Cardiac fibroblast (primary cell): ENCODE measurements at places on chromosomes 4 and X.

- no peak for DNase-seq
These were observed 4.7 kb downstream of the USP51 start for GRCh38 chrX:55484948-55485347.

GRCh38 chr4:173343832-173344397 lies 9.8 kb upstream of the HMGB2 start:
- no peak for DNase-seq

GRCh38 chr4:157898836-157899605 lies 273.8 kb downstream of the GASK1B start:
- DNase-seq: peak; percentile 11

GRCh38 chrX:30831082-30831481 lies 58.0 kb downstream of the TAB3 start:
- DNase-seq: no peak

- DNase-seq: peak; percentile 51
These were observed 378.1 kb upstream of the FTHL17 start for GRCh38 chrX:31449965-31450364.

DNA sequence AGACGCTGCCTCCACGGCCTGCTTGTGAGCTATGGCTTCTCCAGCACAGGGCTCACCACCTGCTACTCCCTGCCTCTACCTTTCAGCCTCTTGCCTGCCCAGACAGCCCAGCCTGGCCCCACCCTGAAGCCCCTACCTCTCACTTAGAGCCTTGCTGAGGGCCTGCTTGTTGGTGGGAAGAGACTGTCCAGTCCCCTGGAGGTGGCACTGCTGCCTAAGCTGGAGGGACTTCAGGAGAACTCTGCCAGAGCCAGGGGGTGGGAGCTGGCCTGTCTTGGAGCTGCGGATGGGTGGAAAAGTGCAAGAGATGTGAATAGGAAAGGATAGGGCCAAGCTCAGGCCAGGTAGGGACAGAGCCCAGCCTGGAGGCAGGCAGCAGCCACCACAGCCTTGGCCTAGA lies 2.7 kb upstream of the ZNF185 start:
- DNase-seq: no peak

- no peak for DNase-seq
These were observed 2.1 kb downstream of the JAKMIP1 start for GRCh38 chr4:6198278-6198677.

GRCh38 chr4:165006456-165006855 lies 25.3 kb upstream of the TRIM60 start:
- no peak for DNase-seq
